Tibial artery (tissue), 4 donors: ENCODE measurements at places on chromosomes 3 and 15.

GRCh38 chr3:142987080-142987700 lies 14.2 kb upstream of the U2SURP start:
- DNase-seq = no peak

DNA sequence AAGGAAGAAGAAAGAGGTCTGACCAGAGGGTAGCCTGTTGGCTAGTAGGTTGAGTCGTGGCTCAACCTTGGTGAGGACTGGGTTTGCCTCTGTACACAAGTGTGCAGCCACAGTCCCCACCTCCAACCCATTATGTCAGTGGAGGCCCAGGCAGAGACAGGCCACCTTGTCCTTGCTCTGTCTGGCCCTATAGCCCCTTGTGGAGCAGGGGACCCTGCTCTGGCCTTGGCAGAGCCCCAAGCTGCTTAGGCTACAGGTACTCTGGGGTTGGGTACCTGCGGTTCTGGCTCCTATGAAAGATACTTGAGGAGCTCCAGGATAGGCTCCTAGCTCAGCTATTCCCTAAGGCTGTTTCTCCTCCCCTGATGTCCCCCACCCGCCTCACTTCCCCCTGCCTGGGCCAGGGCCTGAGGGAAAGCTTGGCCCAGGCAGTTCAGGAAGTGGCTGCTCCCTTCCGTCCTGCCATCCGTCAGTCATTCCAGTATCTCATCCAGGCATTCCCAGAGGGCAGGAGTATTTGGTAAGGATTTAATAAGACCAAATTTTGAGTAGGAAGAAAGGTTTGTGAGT lies 44.0 kb downstream of the FGD5 start:
- peak; percentile 61 for DNase-seq

DNA sequence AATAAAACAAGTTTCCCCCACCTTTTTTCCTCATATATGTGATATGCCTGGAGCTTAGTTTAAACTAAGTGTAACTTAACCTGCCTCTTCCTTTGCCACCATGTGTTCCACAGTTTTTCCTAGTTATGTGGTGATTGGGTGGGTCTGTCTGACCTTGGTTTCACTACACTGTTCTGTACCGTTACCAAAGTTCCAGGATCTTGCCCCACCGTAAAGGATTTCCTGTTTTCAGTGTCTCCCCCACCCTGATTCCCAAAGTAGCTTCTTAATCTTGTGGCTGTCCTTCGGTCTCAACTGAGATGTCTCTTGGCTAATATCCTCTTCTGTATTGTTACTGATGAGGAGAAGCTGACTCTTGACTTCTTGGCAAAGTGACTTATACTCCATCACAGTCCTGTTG lies 6.4 kb upstream of the MGA start:
- DNase-seq = no peak

- no peak for DNase-seq
Observed at GRCh38 chr3:33904730-33905129, 106.3 kb downstream of the PDCD6IP start.

- no peak for DNase-seq
Observed at GRCh38 chr3:100354850-100355249, 20.3 kb downstream of the NIT2 start.

DNA sequence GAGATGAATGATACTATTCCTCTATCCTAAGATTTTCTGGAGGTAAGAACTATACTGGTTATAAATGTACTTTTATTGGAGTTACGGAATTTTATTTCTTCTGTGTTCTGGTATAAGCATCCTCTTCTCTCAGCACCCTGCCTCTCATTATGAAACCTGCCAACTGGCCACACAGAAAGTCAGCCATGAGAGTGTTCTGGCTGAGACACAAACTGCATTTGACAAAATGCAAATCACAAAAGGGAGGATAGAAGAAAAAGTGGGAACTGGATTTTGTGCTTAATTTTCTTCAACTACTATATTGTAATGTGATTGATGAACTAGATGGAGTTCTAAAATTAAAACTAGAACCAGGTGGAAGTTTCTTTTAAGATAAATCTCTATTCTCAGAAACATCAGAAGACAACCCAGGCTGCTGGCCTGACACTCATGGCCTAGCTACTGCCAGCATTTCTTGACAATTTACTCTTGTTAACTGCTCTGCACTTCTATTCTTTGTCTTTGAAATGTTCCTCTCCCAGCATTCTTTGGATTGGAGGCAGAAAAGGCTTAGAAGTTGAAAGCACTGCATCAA lies 143.1 kb downstream of the WDR76 start:
- DNase-seq = no peak

- no peak for DNase-seq
Observed at GRCh38 chr15:70357453-70357852, 259.7 kb upstream of the TLE3 start.

DNA sequence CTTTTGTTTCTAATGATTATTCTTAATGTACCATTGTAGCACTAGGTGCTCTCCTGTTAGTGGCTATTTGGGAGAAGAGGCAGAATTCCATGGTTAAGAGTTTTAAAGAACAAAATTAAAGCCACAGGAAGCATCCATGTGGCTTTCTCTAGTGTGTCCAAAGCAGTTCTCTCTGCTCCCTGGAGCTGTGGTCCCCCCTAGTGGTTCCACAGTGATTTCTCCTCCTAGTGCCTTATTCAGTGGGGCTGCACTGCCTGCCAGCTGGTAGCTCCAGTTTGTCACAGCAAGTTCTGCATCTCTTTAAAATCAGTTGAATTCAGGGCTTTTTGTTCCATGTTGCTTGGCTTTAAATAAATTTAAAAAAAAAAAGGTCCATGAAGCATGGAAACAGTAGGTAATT lies 39.6 kb upstream of the FAM98B start:
- peak; percentile 67 for DNase-seq

DNA sequence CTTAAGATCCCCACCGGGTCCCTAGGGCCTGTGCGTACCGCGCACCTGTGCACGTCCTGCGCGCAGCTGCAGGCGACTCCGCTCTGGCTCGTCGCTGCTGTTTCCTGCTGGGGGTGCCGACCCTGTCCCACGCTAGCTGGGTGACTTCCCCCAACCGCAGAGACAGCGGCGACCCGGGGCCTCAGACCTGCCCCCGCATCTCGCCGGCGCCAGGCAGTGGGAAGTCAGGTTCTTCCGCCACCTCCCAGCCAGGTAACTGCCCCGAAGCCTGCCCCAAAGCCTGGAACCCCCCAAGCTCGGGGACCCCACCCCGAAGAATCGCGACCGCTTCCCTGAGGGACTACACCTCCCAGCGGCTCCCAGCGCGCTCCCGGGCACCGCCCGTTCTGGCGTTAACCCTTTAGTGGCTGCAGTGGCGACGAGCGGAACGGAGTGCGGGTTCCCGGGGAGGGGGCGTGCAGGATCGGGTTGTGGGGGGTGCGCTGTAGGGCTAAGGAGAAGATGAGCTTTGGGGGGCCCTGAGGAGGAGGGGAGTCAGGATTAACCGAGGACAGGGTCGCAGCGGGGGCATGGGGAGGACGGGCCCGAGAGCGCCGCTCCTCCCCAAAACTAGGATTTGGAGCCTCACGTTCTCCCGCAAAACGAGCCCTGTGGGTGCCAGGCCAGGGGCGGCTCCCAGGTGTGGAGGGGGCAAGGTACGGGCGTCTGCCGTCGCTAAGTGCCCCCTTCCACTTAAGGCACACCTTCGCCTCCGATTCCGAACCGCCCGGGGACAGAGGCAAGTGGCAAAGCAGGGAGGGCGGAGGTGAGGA lies 589 bp downstream of the NEIL1 start:
- DNase-seq = no peak

DNA sequence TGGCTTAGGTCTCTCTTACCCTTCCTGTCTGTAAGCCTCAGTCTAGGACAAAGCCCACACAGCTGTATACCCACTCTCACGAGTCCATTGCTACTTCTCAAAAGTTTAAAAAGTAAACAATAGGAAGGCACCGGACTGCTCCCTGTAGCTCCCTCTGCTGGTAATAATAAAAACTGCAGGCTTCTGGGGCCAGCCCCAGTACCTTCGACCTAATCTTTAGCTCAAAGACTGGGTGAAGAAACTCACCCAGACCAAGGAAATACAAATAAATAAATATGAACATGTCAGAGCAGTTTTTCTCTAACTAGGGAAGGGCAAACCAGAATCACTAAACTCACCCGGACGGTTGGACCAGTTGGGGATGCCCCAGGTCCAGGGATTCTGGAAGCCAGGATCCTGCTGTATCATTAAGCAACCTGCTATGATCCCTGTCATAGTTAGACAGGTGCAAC lies 5.0 kb downstream of the FAM219B start:
- DNase-seq = peak; percentile 77

DNA sequence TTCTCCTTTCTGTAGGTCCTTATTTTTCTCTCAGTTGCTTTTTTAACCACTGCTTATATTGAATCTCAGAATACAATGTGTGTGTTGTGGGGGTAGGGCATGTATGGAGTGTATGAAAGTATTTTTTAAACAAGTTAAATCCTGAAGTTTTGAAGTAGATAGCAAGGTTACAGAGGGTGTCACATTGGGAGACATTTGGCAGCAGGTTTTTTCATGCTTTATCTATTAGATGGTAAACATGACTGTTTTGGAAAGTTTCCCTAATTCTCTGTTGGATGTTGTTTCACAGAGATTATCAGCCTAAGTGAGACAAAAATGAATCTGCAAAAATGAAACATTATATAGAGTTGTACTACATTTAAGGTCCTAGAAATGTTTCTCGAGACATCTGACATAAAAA lies 190.6 kb upstream of the ARPP21 start:
- DNase-seq = no peak

- no peak for DNase-seq
Observed at GRCh38 chr3:71703797-71704196, 21.4 kb downstream of the EIF4E3 start.

DNA sequence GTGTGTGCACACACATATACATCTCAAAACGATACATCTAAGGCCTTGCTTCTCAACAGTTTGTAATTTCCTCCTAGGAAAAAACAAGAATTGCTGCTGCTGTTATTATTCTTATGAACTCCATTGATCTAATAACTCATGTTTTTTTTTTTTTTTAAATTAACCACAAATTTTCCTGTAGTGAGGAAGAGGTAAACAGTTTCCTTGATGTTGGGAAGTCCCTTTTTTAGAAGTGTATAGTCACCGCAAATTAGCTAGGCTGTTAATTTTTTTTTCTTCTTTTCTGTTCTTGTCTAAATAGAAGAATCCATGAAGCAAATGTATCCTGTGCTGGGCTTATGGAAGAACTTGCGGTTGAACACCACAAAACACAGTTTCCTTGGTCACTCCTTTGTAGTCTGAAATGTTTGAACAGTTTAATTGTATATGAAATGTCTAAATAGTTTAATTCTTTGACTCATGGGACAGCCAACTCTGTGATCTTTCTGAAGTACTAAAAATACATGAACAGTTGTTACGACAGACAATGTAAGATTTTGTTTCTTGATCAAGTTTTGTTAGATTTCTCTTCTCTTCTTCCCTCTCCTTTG lies 64.5 kb downstream of the MITF start:
- DNase-seq = no peak

GRCh38 chr3:17044855-17045254 lies 160.1 kb downstream of the PLCL2 start:
- DNase-seq = no peak

DNA sequence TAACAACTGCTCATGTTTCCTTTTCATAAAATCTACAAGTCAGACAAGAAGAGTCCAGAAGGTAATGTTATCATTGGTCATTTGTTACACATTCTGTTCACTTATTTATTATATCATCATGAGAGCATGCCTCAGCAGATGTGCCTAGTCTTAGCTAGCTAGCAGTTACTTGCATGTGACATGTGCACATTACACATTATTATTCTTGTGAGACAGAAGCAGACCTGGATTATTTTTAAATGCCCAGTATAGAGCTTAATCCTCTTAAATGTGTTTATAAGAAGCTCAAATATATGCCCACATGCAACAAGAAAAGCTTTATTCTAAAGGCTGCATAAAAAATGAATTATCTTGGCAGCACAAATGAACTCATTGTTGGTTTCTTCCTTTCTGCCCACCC lies 12.6 kb downstream of the YEATS2 start:
- no peak for DNase-seq

DNA sequence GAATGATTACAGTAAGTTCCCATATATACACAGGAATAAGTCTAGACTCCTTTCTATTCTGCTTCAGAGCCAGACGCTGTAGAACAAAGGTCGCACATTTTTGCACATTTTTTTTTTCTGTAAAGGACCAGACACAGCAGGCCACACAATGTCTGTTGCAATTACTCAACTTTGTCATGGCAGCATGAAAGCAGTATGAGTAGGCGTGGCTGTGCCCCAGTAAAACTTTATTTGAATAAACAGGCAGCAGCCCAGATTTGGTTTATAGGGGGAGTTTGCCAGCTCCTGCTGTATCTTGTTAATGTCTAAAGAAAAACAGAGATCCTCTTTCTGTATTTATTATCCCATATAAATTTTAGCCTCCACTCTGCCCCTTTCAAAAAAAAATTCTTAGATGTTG lies 708.3 kb downstream of the FHIT start:
- DNase-seq = no peak

GRCh38 chr3:194305356-194306108 lies 45.6 kb downstream of the CPN2 start:
- DNase-seq = no peak

DNA sequence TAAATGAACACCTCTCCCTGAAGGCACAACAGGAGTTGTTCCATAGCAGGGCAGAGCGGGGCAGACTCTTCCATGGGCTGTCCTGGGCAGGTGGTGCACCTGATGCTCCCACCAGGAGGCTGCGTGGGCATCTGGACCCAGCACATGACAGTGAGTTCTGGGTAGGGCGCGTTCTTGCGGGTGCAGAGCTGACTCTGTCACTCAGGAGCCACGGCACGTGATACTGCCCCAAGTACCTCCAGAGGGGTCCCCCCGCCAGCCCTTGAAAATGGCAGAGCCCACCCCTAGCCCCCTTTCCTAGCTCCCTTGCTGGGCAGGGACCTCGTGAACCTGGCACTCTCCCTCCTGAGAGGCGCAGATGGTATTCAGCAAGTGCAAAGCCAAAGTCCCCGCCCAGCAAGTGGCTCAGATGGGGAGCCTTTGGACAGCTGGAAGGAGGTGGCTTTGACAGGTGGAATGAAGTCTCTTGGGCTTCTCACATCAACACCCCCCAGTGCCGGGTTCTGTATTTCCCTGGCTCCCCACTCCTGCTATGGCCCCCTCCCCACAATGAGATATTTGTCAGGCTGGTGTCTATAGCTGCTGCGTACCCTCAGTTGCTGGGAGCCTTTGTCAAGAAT lies 172.1 kb downstream of the TBC1D2B start:
- peak; percentile 14 for DNase-seq

DNA sequence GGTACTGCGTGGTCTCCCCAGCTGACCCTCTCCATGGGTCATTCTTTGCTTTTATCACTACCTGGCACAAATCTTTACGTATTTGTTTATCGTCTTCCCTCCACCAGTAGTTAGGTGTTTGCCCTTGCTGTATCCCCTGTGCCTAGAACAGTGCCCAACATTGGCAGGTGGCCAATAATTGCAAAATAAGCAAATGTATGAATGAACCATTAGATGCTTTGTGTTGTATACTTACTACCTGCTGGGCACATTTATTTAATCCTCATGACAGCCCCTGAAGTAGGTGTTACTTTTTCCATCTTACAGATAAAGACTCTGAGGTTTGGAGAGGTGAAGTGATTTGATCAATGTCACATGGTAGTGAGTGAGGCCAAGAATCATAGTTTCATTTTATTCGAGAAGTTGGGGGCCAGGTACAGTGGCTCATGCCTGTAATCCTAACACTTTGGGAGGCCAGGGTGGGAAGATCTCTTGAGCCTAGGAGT lies 2.0 kb upstream of the TWF2 start:
- DNase-seq = no peak
